ENCODE measurements at places on chromosomes 11 and 22.

GRCh38 chr22:32691101-32691500 is 110.4 kb upstream of the TIMP3 start:
- no peak for DNase-seq

DNA sequence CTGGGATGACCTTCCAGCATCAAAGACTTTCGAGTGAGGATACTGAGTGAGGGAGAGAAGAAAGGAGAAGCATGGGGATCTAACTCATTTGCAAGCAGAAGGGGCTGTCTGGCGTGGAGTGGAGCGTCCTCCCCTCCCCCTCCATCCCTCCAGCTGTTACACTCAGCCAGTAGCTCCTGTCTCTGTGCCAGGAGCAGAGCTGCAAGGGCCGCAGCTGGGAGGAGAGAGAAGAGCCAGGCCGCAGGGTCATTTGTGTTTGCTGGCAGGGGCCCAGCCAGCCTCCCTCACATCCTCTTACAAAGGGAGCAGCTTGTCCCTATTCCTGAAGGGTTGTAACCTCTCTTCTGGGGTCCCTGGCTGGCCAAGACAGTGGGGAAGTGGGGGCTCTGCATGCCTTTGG is 57.9 kb downstream of the NECTIN1 start:
- no peak for DNase-seq

GRCh38 chr11:112555491-112556364 is 295.1 kb upstream of the PLET1 start:
- DNase-seq: peak; percentile 66

DNA sequence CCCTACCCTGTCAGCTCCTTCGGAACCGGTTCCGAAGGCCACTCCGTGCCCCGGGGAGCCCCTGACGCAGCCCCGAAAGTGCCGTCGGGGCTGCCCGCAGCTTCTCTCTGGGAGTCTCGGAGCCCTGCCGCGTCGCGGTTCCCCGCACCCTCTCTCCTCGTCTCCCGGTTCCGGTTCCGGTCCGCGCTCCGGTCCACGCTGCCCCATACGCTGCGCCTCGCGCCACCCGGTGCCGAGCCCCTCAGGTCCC is 618 bp downstream of the MTA2 start:
- no peak for DNase-seq

- DNase-seq: no peak
Observed at GRCh38 chr11:12142176-12142575, 31.8 kb downstream of the MICAL2 start.

GRCh38 chr22:49979587-49980264 is 19.2 kb downstream of the PIM3 start:
- DNase-seq: no peak

- DNase-seq: no peak
Observed at GRCh38 chr22:45645526-45646414, 25.9 kb upstream of the ATXN10 start.

DNA sequence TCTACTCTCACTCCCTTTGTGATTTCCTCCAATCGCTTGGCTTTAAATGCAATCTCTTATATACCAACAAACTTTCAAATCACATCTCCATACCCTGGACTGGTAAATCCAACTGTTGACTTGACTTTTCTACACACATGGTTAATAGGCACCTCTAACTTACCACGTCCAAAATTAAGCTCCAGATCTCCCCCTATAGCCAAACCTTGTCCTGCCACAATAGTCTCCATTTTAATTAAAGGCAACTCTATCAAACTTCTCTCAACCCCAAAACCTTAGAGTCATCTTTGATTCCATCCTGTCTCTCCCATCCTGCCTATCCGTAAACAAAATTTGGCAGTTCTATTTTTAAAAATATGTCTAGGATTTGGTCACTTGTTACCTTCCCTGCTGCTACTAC is 141.8 kb upstream of the DDI1 start:
- DNase-seq: no peak

- DNase-seq: no peak
Observed at GRCh38 chr22:45246060-45246985, 5.6 kb upstream of the KIAA0930 start.

GRCh38 chr11:15341587-15341986 is 226.9 kb downstream of the INSC start:
- no peak for DNase-seq

DNA sequence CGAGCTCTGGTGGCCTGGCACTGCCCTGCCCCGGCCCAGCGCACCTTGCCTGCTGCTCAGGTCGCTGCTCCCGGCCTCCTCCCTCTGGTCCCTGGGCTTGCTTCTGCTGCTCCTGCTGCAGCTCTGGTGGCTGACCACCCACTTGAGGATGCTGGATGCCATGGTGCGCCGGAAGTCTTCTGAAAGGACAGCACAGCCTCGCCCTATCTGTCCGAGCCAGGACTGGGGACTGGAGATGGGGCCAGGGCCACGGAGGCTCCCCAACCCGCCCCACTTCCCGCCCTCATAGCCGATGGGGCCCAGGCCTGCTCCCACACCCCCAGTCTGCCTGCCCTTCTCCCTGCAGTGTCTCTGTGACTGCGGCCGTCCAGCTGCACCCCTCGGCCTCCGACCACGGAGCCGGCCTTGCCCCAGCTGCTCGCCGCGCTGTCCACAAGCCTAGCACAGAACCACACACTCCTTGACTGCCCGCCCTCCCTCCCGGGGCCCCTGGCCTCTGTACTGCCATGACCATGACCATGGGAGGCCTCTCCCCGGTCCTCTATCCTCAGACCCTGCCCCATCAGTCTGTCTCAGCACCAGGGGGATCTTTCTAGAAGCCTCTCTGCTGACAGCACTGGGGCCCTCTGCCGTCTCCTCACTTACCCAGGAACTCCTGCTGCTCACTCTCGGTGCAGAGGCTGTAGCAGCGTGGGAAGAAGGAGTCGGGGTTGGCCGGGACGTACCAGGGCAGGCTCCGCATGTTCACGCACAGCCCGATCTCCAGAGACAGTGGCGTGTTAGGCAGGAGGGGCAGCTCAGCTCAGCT is 12.7 kb downstream of the TTLL8 start:
- DNase-seq: no peak

DNA sequence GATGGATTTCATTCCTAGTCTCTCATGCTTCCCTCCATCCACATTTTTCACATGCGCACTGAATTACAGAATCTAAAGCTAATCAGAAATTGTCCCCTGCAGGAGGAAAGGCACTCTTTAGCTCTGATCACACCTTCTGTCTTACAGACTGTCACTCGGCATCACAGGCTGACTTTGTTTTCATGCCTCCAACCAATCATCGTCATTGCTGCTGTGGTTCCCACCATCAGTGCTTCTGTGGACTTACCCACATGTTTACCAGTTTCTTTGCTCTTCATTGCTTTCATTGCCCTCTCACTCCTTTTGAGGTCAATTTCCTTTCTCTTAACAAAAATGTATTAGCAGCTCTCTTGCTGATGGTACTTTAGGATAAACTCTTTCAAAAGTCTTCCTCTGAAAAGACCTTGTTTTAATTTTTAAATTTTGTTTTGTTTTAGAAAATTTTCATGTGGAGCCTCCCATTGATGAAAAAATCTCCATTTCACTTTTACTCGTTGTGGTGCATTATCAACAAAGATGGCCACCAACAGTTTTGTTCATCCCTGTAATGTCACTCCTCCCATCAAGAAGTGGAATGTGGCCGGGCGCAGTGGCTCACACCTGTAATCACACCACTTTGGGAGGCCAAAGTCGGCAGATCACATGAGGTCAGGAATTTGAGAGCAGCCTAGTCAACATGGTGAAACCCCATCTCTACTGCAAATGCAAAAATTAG is 20.2 kb upstream of the TREH start:
- DNase-seq: no peak

GRCh38 chr22:41757502-41757901 is 43.0 kb upstream of the CCDC134 start:
- no peak for DNase-seq

- DNase-seq: no peak
Observed at GRCh38 chr22:19955241-19956128, 13.9 kb upstream of the TXNRD2 start.

- no peak for DNase-seq
Observed at GRCh38 chr11:68038718-68039525, at the start of gene TCIRG1. Gene TCIRG1, plus strand, starts transcription at chr11:68039025. Its CDS starts 2,247 bp downstream, at chr11:68041272.

GRCh38 chr11:3802011-3802790 is 4.8 kb upstream of the NUP98 start:
- no peak for DNase-seq

Data from NCI-H446 (cell line).